Activated T-helper 1 cell treated with anti-CD3 and anti-CD28 coated beads, Interleukin-2, amount 50 U/mL, for 16 hours (primary cell): ENCODE measurements at places on chromosomes 3 and 15.

GRCh38 chr3:4859788-4860187, 119.4 kb upstream of the BHLHE40 start:
- no peak for DNase-seq

DNA sequence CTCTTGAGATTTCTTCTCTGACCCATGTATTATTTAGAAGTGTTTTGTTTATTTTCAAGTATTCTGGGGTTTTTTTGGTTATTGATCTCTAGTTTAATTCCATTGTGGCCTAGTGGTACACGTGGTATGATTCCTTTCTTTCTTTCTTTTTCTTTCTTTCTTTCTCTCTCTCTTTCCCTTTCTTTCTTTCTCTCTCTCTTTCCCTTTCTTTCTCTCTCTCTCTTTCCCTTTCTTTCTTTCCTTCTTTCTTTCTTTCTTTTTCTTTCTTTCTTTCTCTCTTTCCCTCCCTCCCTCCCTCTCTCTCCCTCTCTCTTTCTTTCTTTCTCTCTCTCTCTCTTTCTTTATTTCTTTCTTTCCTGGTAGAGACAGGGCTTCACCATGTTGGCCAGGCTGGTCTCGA, 85.7 kb upstream of the UBE2E1 start:
- DNase-seq: no peak

- no peak for DNase-seq
Measured at GRCh38 chr3:152885076-152885475, 50.1 kb downstream of the P2RY1 start.

DNA sequence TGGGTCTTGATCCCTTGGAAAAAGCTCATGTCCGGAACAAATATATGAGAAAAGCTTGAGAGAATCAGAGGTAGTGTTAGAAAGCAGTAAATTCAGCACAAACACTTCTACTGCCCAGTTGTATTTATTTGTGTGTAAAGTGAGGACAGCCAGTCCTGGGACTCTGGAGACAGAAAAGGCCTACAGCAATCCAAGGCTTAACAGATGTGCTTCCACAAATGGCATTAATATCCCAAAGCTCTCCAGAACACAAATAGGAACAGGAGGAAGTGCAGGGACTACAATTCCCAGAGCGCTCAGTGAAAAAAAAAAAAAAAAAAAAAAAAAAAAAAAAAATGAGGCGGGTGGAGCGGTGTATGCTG, 390 bp upstream of the AP2M1 start:
- no peak for DNase-seq

DNA sequence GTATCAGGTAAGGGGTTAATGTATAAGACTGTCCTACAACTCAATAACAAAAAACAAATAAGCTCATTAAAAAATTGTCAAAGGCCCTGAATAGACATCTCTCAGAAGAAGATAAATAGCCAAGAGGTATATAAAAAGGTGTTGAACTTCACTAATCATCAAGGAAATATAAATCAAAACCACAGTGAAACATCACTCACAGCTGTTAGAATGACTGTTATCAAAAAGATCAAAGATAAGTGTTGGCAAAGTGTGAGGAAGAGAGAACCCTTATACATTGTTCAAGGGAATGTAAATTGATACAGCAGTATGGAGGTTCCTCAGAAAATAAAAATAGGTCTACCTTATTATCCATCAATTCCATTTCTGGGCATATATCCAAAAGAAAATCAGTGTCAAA, 95.5 kb downstream of the FILIP1L start:
- no peak for DNase-seq

DNA sequence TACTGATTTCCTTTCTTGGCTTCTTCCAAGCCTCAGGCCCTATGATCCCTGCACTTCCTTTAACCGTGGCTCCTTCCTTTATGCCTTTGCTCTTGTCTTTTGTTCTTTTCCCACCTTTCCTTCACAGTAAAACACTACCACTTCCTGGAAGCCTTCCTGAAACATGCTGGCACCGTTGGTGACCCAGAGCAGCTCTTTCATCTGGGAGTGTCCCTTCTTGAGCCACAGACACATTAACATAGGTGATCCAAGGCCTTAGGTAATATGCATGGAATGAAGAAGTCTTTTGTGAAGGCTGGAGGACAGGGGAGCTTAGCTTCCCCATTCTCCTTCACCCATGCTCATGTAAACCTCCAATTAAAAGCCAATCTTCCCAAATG, 39.4 kb downstream of the AMOTL2 start:
- no peak for DNase-seq

DNA sequence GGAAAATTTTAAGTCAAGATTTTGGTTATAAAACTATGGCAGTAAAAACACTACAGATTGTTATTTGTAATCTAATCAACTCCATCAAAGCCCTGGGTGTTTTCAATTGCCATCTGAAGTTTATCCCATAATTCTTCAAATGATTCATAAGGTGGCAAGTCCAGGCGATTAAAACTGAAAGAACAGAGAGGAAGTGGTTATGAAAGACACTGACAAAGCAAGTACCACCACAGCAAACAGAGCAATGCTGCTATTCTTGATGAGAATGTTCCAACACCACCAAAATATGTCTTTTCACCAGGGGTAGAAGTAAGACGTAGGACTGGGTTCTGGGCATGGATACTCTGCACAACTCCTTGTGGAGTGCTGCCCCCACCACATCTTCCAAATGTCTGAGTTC, 86.9 kb upstream of the PRTG start:
- no peak for DNase-seq

DNA sequence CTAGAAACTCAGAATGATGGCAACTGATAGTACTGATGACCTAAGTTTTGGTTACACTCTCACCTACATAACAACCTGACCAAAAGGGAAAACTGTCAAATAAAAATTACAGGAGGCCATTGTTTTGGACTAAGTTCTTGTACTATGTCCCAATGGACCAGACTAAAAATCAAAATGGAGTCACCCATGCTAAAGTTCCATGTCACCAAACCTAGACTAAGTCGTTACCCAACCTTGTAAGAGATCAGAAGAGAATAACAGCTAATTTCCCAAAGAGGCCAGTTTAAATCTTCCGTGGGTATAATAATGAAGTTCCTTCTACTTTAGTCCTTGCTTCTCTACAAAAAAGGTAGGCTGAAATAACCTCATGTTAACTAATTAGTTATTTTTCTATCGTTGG, 12.3 kb downstream of the THOC7 start:
- DNase-seq: no peak
